IgD-negative memory B cell (primary cell): ENCODE measurements at places on chromosomes 5 and 9. TPM values are rescaled to one million over a fixed set of nuclear protein-coding genes. Genes with fewer than 3 reads are reported as not detected.

TRIO gene
- polyA plus RNA-seq, result 8.5 TPM

SH3RF2 gene
- not detected for polyA plus RNA-seq

PCDHB12 gene
- not detected for polyA plus RNA-seq

DDX4 gene
- not detected for polyA plus RNA-seq

UHRF2 gene
- 25.4 TPM for polyA plus RNA-seq

TMEM215 gene
- not detected for polyA plus RNA-seq

DOK3 gene
- 154 TPM for polyA plus RNA-seq

PHAX gene
- 97.1 TPM for polyA plus RNA-seq

GOLGA1 gene
- 10.3 TPM for polyA plus RNA-seq

FOXD4L5 gene
- not detected for polyA plus RNA-seq

SNCB gene
- not detected for polyA plus RNA-seq

C9orf78 gene
- 119 TPM for polyA plus RNA-seq

CERCAM gene
- 0.34 TPM for polyA plus RNA-seq

ZNF366 gene
- not detected for polyA plus RNA-seq

CNTRL gene
- 30.4 TPM for polyA plus RNA-seq

PCDHA4 gene
- not detected for polyA plus RNA-seq

ANKRD31 gene
- polyA plus RNA-seq, result 0.10 TPM

PCDHA12 gene
- polyA plus RNA-seq, result not detected
